ENCODE measurements at places on chromosomes 4 and X.

DNA sequence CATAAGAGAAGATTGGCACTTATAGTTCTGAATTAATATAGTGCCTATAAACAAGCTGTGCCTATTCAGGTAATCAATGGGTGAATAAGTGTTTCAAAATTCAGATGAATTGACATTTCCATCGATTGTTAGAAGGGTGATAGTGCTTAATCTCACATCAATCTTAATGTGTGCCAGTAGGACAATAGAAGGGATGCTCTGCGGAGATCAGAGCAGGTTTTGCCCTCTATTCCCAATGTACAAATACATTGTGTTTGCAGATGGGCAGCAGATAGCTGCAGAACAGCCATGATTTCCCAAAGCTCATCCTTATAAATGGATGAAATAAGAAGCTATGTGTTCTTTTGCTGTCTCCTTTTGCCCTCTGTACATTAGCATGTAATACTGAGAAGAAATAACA is 7.2 kb downstream of the MAB21L2 start:
- DNase-seq, result no peak

- no peak for DNase-seq
Observed at GRCh38 chrX:33333271-33333670, 121.9 kb upstream of the DMD start.

DNA sequence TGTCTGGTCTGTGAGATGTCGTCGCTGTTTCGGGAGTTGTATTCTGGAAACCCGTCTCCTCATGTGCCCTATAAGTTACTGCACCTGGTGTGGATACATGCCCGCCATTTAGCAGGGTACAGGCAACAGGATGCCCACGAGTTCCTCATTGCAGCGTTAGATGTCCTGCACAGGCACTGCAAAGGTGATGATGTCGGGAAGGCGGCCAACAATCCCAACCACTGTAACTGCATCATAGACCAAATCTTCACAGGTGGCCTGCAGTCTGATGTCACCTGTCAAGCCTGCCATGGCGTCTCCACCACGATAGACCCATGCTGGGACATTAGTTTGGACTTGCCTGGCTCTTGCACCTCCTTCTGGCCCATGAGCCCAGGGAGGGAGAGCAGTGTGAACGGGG is 1.4 kb downstream of the USP27X start:
- DNase-seq, result no peak

DNA sequence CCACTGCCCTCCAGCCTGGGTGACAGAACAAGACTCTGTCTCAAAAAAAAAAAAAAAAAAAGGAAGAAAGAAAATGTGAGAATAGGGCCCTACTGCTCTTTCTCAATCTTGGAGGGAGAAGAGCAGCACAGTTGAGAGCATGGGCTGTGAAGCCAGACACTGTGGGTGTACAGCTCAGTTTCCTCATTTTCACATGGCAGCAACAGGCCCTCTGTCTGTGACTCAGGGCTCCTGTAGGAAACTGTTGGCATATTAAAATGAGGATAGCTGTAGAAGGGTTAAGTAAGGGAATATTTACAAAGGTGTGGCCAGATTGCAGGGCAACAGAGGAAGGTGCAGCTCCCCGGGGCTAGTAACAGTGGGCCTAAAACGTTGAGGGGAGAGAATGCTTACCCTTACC is 3.4 kb downstream of the AKAP14 start:
- DNase-seq, result no peak
